ENCODE measurements at places on chromosomes 1 and 21. TPM values are rescaled to one million over a fixed set of nuclear protein-coding genes. Genes with fewer than 3 reads are reported as not detected.

LIPI gene
- not detected for total RNA-seq

GRCh38 chr21:42097860-42098454, 26.8 kb downstream of the UMODL1 start:
- DNase-seq = no peak
- H3K27me3 ChIP-seq = no peaks in the 10 kb centered on the region
- H3K4me1 ChIP-seq = no peaks in the 10 kb centered on the region

DNA sequence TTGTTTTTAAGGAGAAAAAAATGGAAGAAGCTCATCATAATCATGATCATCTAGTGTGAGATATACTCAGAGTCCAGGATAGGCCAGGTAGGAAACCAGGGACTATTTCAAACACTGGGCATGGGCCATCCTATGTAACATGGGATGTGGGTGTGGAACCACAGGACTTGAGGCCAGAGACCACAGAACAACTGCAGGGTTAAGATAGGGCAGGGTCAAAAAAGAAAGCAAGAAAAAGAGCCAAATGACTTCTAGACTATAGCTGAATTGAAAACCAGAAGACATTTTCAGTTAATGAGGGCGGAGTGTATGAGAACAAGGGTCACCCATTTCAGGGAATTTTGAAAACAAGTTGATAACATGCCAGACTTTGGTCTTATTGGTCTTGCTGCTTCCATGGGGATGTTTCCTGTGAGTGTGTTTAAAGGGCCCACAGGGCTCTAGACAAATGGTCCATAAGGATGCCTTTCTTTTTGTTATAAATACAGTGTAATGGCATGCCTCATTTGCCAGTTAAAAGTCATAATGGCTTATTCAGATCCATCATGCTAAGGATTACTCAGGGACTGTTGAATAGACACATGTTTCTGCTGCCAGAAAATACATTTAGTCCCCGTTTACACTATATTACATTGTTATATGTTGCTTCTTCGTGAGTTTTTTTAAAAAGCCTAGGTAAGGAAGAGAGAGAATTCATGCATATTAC, 182.0 kb upstream of the C21orf91 start:
- H3K4me3 ChIP-seq = no peak overlapping the region
- H3K27ac ChIP-seq = no peak overlapping the region
- H3K36me3 ChIP-seq = no peaks in the 10 kb centered on the region
- no peak for DNase-seq
- no peaks in the 10 kb centered on the region for H3K4me1 ChIP-seq

DNA sequence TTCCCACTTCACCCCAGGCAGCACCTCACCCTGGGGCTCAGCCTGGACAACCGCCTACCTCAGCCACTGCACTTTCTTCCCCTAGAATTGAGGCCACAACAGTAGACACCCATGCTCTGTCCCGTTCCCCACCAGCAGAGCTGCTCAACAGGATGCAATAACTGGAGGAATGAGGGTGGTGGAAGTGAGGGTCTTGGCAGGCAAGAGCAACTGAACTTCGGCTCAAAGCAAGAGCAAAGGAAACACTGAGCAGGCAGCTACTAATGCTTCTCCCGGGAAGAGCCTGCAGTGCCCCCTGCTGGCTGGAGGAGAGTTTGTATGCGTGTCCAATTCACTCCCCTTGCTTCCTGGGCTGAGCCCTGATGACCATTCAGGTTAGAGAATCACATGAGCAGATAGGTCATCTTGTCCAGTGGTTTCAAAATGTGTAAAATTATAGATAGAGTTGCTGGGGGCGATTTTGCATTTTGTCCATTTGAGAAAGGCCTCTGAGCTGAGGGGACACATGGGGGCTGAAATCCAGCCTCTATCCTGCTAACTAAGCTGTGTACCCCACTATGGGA, 13.9 kb downstream of the NT5C1A start:
- no peaks in the 10 kb centered on the region for H3K27me3 ChIP-seq
- H3K4me1 ChIP-seq = no peaks in the 10 kb centered on the region
- H3K27ac ChIP-seq = no peak overlapping the region
- no peak overlapping the region for H3K4me3 ChIP-seq
- DNase-seq = peak; percentile 47

CAMK2N1 gene
- 10.4 TPM for total RNA-seq

DNA sequence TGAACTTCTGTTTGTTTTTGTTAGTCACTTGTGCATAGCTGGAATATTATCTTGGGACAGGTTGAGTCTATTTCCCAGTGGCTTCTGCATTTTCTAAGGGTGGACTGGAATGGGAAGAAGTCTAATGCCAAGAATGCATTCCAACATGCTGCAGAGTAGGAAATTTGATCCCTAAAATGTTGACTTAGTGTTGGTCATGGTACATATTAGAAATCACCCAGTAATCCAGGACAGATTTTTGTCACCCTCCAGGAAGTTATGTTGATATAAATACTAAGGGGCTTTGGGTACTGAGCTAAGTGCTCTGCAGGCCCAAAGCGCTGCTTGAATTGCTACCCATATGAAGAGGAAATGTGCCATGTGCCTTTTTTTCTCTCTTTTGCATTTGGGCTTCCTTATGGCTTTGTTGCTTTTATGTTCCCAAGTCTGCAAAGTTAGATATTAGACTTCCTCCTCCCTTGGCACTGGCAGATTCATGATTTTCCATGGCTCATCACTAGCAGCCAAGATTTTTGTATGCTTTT, 10.0 kb downstream of the ARID1A start:
- peak overlapping the region; percentile 16 for H3K4me3 ChIP-seq
- no peaks in the 10 kb centered on the region for H3K36me3 ChIP-seq
- no peak for DNase-seq
- peak overlapping the region; percentile 84 for H3K27ac ChIP-seq
- no peaks in the 10 kb centered on the region for H3K27me3 ChIP-seq
- H3K4me1 ChIP-seq = peaks cover 55% of the 10 kb centered on the region

Data from right lobe of liver (tissue), 6 donors.